ENCODE measurements at places on chromosomes 1 and 21.

DNA sequence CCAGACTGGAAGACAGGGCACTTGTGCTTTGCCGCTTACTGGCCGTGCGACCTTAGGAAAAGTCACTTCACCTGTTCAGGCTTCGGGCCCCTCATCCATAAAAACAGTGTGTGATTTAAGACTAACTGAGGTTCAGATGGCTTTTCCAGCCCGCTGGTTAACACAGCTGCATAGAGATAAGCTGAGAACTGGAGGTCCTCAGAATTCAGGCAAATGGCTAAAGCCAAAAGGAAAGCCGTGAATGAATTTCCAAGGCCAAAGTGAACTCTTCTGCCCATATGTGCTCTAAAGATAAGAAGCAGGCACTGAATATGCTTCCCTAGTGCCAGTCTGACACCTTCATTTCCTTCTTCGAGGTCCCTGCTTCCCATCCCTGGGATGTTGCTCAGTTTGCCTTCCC is 23.5 kb upstream of the SARS1 start:
- no peak for DNase-seq

DNA sequence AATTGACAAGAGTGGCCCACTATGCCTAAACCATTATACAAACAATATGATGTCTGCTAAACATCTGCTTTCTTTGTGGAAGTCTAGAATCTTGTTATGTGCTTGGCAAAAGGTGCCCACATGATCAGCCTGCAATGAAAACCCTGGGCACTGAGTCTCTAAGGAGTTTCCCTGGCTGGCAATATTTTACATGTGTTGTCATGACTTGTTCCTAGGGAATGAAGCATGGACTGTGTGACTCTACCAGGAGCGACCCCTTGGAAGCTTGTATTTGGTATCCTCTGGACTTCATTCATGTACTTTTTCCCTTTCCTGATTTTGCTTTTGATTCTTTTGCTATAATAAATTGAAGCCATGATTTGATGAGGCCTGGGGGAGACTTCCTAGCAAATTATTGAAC is 324.9 kb downstream of the HHIPL2 start:
- no peak for DNase-seq

DNA sequence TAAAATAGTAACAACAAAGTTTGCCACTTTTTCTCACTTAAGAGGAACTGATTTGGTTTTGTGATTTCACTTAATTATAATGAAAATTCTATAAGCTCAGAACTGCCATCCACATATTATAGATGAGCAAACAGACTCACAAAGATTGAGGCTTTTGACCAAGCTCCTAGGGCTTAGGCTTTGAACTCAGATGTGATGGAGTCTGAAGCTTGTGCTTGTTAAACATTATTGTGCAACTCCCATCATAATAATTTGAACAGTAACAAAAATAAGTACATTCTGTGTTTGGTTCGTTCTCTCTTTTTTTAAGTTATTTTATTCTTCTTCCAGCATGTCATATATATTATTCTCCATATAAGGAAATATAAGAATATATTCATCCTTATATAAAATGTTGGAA is 403.4 kb downstream of the PTPRC start:
- no peak for DNase-seq

DNA sequence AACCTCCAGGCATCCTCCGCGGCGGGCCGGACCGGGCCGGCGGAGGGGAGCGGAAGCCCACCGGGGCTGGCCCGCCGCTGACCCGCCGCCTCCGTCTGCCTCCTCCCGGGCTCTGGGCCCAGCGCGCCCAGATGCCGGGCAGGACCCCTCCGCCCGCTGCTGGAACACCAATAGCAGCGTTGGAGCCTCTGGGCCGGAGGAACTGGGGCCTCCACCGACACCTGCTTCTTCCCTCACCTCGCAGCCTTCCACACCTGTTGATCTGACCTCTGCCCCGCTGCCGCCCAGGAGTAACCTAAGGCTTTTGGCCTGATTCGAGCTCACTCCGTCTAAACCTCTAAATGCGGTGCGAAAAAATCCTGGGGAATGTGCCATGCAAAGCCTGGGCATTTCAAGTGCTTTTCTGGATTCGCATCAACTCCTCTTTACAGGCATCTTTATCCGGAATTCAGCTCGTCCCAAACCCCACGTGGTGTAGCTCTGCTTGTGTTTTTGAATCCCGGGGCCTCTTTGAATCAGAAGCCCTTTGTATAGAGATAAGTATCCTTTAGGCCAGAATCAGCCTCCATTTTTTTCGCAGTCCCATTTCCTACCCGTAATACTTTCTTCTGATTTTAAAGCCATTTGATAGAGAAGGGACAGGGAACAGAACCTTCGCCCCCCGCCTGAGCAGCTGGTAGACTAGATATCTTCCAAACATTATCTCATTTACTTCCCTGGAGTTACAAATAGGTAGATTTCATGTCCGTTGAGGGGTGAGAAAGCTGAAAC is 680 bp upstream of the CNN3 start:
- no peak for DNase-seq

DNA sequence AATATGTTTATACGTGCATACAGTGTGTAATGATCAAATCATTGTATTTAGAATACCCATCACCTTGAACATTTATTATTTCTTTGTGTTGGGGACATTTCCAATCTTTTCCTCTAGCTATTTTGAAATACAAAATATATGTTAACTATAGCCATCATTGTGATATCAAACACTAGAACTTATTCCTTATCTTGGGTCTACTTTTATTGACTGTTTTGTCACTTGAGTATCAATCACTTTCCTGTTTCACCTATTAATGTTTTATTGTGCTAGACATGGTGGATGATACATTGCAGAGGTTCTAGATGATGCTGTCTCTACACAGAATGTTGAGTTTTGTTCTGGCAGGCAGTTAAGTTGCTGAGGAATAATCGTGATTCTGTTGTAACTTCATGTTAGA is 45.9 kb downstream of the STXBP3 start:
- DNase-seq = no peak

GRCh38 chr1:180921386-180921785 is 8.7 kb downstream of the KIAA1614 start:
- DNase-seq = no peak

- no peak for DNase-seq
These were observed 27.3 kb downstream of the LHX9 start for GRCh38 chr1:197944485-197944884.

DNA sequence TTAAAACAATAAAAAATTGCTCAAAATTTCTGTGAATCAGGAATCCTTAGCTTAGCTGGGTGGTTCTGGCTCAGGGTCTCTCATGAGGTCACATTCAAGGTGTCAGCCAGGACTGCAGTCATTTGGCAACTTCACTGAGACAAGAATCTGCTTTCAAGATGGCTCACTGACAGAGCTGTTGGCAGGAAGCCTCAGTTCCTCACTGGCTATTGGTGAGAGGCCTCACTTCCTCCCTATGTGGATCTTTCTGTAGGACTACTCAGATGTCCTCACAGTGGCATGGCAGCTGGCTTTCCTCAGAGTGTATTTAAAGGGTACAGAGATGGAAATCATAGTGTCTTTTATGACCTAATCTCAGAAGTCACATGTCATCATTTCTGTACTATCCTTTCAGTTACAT is 785.7 kb downstream of the ADGRL2 start:
- no peak for DNase-seq

GRCh38 chr1:155043301-155043702 is 7.8 kb upstream of the ADAM15 start:
- no peak for DNase-seq

DNA sequence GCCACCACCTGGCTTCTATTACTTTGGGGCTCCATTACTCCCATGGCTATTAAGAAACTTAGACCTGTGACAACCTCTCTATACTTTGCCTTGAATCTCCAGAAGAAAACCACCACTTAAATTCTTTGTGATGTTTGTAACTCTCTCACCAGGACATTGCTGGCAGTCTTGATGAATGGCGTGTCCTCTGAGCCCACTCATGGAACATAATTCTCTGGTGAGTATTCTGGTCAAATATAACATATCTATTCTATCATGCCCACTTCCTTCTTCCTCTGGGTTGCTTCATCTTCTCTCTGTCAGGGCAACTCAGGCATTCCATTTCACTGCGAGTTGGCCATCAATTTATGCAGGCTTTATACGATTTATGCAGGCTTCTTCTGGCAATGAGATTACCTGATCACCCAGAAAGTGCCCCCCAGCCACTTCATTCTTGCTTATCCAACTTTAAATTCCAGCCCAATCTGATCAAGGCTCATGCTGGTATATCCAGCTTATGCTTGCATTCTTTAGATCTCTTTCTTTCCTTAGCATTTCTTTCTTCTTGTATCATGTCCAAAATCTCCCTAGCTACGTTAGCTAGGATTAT is 112.0 kb upstream of the CHRM3 start:
- DNase-seq = no peak

DNA sequence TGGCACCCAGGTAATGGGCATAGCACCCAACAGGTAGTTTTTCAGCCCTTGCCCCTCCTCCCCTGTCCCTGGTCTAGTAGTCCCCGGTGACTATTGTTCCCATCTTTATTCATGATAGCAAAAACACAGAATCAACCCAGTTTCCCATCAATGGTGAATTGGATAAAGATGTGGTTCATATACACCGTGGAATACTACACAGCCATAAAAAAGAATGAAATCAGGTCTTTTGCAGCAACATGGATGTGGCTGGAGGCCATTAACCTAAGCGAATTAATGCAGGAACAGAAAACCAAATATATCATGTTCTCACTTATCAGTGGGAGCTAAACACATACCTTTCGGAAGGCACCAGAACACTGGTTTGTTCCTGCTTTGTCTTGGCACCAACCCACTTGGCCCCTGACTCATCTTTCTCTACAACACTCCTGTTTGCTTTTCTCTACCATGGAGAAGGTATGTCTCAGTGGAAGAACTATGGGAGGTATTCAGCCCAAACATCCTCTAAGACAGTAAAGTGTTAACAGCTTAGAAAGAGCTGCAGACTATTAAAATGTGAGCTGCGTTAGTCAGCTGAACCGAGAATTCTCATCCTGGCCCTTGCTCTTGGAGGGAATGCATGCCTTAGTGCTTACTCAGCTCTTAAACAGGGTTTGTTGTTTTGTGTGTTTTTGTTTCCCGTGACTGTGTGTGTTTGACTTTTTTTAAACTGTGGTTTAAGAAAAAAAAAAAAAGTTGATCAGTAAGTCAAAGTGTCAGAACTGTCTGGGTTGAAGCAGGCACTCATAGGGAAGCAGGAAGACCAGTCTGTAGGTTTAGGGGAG is 203.0 kb downstream of the TOMM20 start:
- no peak for DNase-seq

DNA sequence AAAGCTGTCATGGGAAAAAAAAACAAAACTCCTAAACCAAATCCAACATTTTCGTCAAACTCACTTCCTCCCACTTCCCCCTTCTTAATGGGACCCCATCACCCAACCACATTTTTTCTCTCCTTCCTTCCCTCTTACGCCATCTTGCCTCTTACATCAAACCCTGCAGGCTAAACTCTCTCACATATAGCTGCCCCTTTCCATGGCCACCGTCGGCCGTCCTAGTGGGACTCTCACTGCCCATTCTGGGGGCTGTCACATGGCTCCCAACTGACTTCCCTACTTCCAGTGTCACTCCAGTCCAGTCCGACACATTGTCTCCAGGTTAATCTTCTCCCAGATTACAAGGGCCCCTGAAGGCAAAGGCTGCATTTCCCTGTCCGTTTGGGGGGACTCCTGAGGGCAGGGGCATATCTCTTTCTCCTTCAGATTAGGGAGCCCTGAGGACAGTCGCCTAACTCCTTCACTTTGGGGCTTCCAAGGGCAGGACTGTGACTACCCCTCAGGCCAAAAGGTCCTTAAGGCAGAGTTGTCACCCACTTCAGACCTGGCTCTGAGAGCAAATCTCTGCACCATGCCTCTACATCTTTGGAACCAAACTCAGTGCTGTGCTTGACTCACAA is 658 bp downstream of the UBXN11 start:
- DNase-seq = no peak

DNA sequence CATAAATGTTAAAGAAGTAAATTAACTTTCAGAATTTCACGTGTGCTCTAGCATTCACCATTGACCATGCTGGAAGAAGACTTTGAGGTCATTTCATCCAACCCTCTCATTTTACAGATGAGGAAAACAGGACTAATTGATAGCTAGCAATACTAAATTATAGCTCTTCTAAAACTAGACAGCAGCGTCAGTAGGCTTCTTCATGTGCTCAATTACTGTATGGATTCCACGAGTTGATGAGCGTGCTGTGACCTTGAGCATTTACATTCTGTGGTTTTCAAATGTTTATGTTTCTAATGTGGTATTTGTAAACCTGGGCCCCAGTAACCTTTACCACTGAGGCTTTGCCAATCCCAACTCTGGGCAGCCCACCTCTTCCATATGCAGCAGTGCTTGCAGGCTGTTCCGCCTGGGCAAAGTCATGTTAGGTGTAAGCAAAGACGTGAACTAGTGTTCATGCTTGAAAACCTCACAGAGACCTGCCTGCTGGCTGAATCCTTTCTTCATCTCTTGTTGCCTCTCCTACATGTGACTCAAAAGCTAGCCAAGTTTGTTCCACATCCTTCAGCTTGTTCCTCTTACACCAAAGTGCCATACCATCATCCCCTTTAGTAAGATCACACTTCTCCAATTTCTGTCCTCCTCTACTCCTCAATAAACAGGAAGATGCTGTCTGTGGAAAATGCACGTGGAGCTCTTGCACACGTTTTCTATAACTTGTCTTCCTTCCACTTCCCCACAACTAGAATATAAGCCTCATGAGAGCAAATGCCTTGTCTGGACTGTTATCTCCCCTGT is 17.2 kb downstream of the KCNJ15 start:
- DNase-seq = no peak

- no peak for DNase-seq
These were observed 3.1 kb downstream of the OLIG2 start for GRCh38 chr21:33028773-33029384.

- DNase-seq = peak; percentile 19
These were observed 14.5 kb downstream of the PDZK1IP1 start for GRCh38 chr1:47175227-47175934.

GRCh38 chr1:197285526-197286205 is 17.6 kb downstream of the CRB1 start:
- no peak for DNase-seq

GRCh38 chr1:101344745-101345144 is 107.9 kb downstream of the S1PR1 start:
- DNase-seq = no peak

DNA sequence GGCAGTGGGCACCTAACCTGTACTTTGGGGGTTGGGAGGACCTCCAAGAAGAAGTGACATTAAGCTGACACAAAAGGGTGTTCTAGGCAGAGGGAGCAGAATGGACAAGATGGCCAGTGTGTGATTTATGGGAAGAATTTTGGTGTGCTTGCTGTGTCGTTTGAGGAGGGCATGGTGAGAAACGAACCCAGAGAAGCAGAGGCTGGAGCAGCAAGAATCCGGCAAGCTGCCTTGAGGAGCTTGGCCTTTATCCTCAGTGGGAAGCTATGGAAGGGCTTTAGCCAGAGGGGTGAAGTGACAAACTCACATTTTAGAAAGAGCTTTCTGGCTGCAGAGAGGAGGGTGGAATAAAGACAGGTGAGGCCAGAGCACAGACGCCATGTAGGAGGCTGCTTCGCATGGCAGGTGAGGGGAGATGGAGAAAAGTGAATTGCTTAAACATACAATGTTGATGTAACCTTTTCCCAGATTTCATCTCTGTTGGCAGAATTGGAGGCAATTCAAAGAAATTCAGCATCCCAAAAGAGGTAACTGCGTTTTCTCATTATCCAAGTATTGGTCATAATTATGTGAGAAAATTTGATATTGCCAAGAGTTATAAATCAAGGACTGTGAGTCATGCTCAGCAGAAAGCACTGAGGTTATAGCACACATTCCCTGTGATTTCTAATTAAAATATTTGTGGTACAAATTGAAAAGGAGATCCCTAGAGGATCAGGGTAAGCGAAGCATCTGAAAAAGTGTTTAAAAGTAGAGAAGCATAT is 26.5 kb downstream of the TRIM45 start:
- DNase-seq = no peak
